ENCODE measurements at places on chromosomes 5 and 9.

DNA sequence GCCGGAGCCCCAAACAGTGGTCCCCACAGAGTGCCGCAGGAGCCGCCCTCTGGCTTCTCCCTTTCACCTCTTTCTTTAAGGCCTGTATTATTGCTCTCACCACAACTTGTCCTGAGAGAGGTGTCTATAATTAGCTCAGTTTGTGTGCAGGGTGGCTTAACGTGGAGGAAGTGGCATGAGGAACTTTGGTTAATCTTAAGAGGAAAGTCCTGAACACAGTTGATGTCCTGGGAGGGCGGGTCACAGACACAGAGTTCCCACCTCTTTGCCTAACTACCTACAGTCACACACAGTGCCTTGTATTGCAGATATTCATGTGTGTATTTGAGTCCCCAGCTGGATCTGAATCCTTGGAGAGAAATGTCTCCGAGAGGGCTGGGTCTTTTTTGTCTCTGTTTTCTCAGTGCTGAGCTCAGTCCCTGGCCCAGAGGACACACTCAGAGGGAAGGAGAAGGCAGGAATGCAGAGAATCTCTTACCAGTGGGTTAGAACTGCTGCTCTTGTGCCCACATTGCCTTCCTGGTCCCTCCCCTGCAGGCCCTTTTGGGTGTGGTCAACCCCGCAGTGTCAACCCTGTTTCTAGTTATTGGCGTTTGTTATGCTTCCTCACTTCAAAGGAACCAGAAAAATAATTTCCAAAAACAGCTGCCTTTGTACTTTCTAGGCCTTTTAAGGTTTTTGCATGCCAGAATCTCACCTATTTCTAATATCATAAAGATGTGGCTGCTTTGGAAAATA, 392.5 kb downstream of the KDM4C start:
- no peak for DNase-seq

DNA sequence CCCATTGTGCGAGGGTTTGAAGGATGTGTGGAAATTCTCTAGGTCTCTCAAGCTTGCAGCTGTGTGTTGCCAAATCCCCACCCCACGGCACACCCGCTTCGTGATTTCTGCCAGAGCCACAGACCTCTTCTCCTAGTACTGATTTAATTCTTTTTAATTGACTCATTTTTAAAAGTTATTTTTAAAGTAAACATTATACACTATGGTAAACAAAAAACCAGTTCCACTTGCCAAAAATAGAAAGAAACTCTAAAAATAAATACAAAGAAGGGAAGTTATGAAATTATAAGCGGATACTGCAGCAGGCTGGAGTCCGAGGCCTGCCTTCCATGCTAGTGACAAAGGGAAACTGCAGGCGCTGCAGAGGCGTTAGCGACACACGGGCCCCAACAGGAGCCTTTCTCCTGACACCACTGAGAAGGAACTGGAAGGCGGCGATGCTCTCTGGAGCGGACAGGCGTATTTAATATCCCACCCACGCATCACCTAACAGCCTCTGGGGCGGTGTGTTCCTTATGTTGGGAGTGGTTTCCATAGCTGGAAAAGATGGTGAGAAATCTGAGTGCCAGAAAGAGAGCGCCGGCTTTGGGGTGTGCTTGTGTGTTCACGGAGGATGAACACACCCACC, 122.5 kb downstream of the COL23A1 start:
- DNase-seq: no peak

DNA sequence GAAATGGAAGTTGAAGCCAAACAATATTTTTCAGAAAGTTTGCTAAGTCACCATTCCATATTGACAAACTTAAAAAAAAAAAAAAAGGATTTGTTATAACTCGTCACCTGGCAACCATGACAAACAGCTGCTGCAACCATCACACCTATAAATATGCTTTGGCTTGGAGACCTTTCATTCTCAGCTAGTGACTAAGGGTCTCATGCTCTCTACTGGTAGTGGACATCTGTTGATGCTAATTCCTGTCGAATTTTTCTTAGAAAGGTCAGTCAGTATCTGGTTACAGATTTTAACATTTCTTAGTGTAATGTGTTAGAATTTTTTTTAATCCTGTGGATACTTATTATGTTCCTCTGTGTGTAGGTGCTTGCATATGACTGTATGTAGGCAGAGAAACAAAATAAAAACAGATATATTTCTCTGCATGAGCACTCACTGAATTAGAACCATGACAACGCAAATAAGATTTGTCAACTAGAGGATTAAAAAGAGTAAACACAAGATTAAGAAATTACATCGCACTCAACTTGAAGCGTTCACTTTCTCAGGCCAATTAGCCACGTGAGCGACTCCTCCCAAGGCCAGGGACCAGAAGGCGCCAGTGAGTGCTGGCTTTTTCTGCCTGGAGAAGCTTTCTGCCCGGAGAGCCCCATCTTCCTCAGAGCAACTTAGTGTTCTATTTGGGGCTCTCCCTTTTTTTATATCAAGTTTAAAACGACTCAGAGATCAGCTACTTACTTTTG, 27.0 kb upstream of the ZNF622 start:
- DNase-seq: no peak

DNA sequence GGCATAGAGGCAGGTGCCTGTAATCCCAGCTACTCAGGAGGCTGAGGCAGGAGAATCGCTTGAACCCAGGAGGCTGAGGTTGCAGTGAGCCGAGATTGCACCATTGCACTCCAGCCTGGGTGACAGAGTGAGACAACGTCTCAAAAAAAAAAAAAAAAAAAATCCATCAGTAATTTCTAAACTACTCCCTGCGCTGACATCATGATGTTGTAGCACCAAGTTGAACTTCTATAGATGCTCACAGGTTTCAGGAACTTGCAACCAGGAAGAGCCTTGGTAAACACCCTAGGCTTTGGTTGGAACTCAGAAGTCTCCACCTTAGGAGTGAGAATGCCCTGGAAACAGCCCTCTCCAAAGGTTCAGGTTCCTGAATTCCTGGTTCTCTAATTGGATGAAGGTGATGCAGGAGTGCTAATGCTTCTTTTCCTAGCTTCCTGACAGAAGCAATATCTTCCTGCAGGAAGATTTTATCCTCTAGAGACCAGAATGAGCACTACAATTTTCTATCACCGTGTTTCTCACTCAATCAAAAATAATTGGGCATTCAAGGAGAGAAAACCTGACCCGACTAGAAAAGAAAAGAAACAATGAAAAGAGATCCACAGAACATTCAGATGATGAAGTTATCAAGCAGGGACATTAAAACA, 469.6 kb downstream of the GADD45G start:
- DNase-seq: no peak

DNA sequence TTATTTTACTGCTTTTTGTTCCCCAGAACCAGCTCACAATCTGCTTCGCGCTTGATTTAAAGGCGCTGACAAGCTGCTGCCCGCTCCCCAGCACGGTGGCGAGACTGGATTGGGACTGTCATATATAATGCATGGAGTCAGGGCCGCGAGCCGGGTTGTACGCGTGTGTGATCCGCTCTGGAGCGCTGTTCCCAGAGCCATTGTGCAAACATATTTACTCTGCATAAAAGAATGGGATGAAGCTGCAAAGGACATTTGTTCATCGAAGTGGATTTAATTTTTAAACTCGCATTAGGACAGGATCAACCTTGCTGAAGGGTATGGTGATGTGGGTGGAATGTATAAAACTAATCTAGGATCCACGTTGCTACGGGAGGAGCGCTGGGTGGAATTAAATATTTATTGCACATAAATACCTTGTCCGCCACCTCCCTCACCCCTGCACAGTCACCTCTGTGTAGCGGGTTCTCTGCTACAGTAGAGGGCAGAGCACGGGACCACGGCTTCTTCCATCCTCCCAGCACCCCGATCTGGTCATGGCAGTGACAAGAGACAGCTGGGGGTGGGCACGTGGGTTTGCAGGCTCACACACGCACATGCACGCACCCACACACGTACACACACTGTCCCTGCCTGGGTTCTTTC, 18.1 kb upstream of the FCN1 start:
- no peak for DNase-seq

DNA sequence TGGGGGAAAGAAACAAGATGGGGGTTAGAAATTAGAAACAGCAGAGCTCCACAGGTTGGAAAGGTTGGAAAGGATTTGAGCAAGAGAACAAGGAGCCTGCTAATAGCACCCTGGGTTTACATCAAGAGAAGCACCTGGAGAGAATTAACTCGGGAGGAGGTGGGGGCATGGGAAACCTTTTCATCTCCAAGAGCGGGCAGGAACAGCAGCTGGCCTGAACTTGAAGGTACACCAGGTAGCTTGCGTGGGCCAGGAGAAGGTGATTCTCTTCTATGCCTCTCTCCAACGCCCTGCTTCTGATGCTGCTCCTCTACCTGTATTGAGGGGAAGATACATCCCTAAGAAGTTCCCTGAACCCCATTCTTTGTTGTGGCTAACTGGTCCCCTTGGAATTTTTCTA, 37.1 kb upstream of the GLRX start:
- no peak for DNase-seq

DNA sequence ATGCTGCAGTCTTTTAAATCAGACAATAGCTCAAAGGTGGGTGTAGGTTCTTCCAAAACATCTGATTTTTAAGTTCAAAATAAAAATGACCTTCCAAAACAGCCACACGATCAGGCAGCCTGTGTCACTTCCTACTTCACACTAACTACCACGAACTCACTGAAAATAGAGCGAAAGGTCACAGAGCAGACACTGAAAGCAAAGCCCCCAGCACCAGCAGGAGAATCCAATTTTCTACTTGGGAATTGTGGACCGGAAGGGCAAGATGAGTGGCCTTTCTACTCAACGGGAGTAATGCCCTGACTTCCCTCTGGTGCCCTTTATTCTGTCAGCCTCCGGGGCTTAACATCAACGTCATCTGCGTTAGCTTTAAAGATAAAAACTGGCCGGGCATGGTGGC, 107.8 kb upstream of the FAM120A start:
- DNase-seq: no peak

DNA sequence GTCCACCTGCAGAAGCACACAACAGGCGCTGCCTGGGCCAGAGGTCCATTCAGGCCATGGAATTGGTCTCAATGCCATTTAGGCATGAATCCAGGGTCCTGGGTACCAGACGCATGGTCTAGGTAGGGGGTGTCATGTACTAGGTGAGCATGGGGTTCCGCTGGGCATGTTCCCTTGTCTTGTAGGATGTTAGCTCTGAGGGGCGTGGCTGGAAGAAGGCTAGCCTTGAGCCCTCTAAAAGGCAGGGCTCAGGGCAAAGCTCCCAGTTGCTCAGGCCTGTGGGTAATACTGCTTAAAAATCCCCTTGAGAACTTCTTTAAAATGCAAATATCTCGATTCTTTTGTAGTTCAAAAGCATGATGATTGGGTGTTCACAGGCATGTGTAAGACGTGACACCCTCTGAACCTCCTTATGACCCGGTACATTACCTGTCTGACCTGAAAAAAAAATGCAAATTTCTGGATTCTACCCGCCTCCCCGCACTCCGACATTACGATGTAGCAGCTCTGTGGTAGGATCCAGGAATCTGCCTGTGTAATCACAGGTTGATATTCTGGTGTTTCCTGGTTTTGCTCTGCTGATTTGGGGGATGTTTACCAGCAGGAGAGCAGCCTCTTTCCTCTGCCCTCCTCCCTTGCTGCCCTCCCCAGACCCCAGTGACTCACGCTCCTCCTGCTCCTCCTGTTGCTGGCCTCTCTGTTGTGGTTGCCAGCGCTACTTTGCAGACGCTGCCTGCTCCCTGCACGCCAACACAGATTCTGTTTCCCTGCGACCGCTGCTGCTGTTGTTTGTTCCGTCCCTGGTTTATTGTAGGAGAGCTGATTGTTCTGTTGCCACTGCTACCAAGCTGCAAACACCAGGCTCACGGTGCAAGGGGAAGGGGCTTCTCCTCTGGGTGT, 5.7 kb downstream of the TMC1 start:
- peak; percentile 51 for DNase-seq
